ENCODE measurements at places on chromosomes 16 and 17.

DNA sequence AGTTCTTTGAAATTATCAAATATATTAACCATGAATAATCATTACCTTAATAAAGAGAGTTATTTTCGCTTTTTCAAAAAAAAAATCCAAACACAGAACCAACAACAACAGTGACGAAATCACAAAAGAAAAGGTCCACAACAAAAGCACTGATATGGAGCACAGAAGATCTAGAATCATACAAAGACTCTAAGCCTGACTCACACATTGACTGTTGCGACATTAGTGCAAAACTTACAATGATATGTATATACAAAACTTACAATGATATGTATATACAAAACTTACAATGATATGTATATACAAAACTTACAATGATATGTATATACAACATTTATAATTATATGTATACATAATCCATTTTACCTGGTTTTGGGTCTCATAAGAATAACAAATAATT is 117.7 kb downstream of the USP22 start:
- DNase-seq, result no peak

DNA sequence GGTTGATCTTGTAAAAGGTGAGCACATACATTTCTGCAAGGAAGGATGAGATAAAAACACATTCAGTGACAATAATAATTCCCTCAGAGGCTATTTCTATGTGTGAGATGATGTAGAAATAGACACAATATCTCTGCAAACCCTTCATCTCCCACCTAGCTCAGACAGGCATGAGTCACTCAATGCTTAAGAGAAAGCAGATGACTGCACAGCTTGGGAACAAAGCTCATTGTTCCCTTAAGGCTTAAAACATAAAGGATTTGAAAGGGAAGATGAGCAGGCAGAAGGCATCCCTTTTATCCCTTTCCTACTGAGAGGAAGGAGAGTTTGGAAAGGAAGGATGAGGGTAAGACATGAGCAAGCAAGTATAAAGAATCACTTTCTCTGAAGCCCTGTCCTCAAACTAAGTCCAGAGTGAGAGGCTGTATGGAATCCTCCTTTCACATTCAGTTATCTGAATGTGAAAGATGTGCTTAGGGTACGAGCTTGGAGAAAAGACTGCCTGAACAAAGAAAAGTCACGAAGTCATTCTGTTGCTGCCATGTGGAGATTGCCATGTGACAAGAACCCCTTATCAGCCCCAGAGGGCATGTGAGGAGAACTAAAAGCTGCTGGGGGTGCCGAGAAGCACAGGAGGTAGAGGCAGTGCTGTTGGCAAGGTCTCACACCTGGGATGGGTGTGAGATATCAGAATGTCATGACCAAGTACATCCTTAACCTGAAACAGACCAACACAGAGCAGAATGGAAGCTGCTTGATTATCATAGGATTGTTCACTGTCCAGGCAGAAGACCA is 58.2 kb downstream of the CNTNAP4 start:
- DNase-seq, result no peak

- DNase-seq, result no peak
Observed at GRCh38 chr16:17372386-17372785, 98.4 kb downstream of the XYLT1 start.

DNA sequence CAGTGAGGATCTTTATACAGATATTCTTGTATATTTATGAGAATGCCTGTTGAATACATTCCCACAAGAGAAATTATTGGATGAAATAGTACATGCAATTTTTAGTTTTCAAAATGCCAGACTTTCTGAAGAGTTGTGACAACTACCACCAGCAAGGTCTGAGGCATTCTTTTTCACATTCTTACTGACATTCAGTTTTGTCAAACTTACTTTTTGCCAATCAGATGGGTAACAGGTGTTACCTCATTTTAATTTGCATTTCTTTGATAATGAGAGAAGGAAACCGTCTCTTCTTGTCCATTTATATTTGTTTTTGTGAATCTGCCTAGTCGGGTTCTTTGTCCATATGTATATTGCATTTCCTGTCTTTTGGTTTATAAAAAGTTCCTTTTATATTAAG is 24.3 kb downstream of the NOL11 start:
- no peak for DNase-seq

GRCh38 chr17:40610359-40610758 is 37.3 kb downstream of the SMARCE1 start:
- no peak for DNase-seq

DNA sequence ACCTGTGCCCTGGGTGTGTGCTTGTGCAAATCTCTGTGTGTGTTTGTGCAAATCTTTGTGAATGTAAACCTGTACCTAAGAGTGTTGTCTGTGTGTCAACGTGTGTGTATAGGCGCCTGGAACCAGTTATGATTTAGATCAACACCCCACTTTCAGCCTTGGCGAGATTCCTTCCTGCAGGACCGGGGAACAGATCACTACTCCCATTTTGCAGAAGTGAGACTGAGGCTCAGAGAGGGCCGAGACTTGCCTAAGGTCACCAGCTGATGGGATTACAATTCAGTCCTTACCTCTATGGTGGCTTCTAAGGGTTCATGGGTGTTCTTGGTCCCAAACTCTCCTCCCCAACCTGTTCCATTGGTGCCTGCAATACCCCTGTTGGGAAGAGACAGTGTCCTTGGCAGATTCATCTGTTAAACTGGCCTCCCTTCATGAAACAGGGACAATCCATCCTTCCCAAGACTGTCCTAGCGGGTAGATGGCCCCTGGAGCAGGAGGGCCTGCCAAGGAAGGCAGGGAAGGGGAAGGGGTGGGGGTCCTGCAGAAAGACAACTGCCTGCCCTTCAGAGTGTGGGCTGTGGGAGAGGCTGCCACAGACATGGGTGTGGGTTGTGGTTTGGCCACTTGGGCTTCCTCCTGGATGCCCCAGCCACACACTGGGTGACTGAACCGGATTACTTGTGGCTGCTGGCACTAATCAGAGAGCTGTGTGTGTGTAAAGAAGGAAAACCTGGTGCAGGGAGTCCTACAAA is 6.9 kb upstream of the MAPK7 start:
- DNase-seq, result no peak

DNA sequence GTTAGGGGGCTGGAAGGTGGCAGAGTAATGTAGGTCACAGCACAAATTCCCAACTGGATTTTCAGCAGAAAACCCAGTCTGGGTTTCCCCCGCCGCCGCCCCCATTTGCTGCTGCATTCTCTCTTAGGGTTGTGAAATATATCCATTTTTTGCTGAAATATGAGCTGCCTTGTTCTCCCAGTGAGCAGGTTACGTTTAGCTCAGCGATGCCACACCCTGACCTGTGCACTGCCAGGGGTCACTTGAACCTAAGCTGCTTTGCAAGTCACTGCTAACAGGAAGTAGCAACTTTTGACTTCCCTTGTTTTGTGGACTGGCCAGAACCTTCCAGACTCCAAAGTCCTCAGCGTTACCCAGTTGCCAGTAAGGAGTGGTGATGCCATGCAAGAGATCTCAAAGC is 274.1 kb downstream of the CPPED1 start:
- no peak for DNase-seq

- DNase-seq, result no peak
Observed at GRCh38 chr17:5694551-5694950, 110.2 kb upstream of the NLRP1 start.

DNA sequence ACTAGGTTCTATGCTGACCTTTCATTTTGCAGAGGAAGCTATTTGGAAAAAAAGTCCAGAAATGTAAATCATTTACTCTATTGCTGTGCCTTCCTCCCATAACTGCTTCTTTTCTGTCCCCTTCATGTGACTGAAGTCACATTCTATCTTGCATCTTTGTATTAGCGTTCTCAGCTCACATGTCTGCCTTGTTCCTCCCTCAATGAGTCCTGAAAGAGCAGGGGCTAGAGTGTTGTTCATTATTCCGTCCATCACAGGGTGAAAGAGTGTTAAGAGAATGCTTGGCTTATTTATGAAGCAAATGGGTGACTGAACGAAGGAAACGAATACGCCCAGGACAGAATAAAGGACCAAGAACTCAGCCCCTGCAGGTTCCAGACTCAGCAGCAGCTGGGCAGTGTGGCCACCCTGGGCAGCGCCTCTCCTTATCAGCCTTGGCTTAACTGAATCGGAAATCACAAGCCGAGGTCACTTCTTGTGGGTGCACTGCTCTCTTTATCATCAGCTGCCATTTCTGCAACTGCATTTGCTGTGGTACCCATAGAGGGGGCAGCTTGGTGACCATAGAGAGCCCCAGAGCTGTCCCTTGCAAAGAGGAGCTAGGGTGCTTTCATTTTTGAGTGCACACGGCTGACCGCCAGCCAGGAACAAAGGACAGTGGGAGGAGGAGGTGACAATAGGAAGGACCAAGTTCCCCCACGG is 1.8 kb upstream of the PIK3R6 start:
- no peak for DNase-seq

DNA sequence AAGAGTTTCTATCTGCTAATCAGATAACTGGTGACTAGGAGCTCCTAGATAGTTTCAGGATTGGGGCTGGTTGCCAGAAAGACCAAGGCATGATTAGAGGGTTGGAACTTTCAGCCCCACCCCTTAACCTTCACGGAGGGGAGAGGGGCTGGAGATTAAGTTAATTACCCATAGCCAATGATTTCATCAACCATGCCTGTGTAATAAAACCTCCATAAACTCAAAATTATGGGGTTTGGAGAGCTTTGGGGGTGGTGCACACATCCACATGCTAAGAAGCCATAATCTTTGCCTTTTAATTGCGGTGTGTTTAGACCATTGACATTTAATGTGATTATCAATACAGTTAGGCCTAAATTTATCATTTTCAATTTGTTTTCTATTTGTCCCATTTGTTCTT is 161.7 kb downstream of the CDK5R1 start:
- DNase-seq, result no peak

DNA sequence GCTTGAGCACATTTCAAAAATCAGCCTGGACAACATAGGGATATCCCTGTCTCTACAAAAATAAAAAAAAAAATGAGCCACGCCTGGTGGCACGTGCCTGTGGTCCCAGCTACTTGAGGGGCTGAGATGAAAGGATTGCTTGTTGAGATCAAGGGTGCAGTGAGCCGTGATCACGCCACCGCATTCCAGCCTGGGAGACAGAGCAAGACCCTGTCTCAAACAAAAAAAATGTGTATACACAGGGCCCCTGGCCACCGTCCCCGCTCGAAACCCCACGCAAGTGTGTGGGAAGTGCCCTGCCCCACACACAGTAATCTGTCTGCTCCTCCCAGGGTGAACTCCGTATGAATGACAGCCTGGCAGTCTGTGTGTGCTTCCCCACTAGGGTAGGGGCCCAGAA is 93.0 kb upstream of the RPL38 start:
- no peak for DNase-seq

DNA sequence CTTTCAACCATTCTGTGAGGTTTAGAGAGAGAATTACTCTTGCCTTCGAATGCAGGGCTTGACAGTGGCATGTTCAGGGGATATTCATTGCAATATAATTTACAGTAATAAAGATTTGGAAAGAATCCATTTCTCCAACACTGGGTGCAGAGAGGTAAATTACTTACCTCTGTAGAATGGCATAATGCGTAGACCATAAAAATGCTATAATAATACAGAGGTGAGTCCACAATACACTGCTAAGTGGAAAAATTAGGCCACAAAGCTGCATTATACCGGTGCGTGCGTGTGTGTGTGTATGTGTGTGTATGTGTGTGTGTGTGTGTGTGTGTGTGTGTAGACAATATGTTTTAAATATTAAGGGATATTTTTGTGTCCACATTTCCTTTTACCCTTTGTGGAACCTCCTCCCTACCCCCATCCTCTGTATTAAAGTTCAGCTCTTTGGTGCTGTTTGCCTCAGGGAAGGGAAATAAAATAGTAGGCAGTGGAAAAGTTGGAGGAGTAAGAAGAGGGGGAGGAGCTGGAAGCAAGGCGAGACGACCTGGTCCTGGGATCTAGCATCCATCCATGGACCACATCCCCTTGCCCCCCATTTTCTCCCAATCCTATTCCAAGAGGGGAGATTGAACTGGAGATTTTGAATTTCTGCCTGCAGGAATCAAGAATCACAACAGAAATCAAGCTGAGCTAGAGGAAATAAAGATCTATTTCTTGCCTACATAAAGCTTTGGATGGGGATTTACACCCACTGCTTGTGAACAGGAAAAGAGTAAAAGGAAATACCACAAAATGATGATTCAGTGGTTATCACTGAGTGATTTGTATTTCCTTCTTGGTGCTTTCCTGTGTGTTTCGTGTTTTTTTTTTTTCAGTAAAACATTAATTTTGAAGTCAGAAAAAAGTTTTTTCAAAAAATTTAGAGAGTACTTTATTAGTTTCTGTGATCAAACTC is 124.8 kb downstream of the RGS9 start:
- no peak for DNase-seq
